ENCODE measurements at places on chromosomes 16 and 17. TPM values are rescaled to one million over a fixed set of nuclear protein-coding genes. Genes with fewer than 3 reads are reported as not detected.

The TNFRSF13B gene
- total RNA-seq = not detected

The DDX5 gene
- total RNA-seq = 622 TPM

The GPR139 gene
- 0.84 TPM for total RNA-seq

The C17orf50 gene
- not detected for total RNA-seq

The BAHCC1 gene
- total RNA-seq = 0.58 TPM

The BFAR gene
- 75.5 TPM for total RNA-seq

The TMC6 gene
- 73.1 TPM for total RNA-seq

The AHSP gene
- 1.4 TPM for total RNA-seq

The CCDC92B gene
- total RNA-seq = 12.1 TPM

The NPIPB6 gene
- total RNA-seq = 1.9 TPM

The FAM171A2 gene
- 23.9 TPM for total RNA-seq

The LPO gene
- total RNA-seq = 0.52 TPM

The MYL4 gene
- not detected for total RNA-seq

The NCOR1 gene
- 141 TPM for total RNA-seq

The CFAP20 gene
- 45.6 TPM for total RNA-seq

The CDH3 gene
- 142 TPM for total RNA-seq

The HBA1 gene
- total RNA-seq = 2.3 TPM

The SALL1 gene
- total RNA-seq = 54.3 TPM

All from H1 (cell line).